ENCODE measurements at places on chromosomes 2 and 18. TPM values are rescaled to one million over a fixed set of nuclear protein-coding genes. Genes with fewer than 3 reads are reported as not detected.
A peak's percentile ranks its signal among the peaks of the same experiment; 100 is the strongest.

PLCD4 gene
- polyA plus RNA-seq = 13.9 TPM

DNA sequence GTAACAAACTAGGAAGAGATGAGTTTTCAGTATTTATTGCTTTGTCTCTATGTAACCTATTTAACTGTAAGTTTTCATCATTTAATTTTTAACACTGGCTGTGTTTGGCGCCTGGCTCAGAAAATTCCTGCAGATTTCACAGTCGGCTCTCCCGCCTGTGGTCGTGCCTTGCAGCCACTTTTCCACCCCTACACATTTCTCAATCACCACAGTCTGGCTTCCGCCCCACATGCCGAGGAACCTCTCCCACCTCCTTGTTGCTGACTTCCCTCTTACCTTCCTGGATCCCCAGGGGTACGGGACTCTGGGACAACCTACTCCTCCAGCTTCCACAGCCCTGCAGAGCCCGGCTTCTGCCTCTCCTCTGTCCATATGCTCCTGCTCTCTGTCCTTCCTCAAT is 41.6 kb upstream of the MGAT4A start:
- DNase-seq = no peak

GRCh38 chr2:138267902-138268254 is 233.7 kb upstream of the SPOPL start:
- no peak for DNase-seq

- no peak for DNase-seq
Measured at GRCh38 chr2:150125708-150126107, 361.8 kb downstream of the RND3 start.

DNA sequence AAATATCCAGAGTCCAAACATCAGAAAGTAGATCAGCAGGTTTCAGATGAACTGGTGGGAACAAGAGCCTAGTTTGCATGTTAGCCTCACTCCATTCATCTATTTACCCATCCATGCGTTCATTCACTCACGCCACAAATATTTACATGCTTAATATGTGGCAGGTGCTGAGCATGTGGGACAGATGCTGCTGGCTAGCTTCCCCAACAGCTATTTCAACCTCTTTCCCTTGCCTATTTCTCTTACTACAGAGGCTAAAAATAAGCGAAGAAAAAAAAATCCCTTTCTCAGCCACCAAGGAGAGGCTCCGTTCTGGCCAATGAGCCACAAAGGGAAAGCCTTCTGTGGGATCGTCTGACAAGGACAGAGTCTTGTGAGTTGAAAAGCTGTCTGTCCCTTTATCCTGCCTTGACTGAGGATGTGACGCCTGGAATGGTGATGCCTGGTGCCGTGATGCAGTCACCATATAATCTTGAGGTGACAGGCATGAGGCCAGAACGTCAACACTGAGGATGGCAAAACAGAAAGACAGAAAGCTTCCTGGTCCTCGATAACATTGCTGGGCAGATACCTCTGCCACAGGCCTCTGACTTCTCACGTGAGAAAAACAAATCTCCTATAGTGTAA is 78.2 kb downstream of the KCTD1 start:
- no peak for DNase-seq

FRZB gene
- polyA plus RNA-seq = 21.3 TPM

DNA sequence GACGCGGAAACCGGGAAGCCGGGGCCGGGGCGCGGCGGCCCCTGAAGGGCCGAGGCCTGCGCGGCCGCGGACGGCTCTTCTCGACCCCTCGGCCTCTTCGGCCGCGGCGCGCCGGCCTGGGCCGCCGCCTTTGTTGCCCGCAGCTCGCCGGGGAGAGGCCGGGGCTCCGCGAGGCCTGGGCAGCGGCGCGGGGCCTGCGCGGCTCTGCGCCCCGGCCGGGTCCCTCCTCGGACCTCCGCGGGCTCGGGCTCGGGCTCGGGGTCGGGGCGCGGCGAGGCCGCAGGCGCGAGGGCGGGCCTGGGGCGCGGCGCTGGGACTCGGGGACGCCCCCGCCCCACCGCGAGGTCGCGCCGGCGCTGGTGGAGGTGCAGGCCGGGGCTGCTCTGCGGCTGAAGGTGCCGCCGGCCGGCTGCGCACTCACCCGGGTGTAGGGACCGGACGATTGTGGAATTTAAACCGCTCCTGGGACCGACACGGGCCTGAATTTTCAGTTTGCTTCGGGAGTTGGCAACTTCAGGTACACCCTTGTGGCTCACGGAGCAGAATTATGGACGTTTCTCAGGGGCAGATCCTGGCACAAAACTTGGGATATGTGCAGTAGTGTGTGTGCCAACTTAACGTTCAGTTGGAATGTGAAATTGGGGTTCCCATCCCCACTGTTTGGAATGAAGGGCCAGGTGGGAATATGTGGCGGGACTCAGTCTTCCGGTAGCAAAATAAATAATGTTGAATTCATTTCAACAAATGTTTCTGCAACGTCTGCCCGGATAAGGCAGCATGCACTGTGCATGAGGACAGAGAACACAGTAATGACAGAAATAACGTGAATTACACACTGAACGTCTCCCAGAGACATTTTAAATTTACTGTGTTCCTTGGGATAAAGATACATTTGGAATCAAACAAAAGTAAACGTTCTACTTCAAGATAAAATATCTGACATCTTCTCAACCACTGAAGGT is 787 bp downstream of the SOCS6 start:
- DNase-seq = peak; percentile 46

GRCh38 chr18:64372850-64373249 is 224.0 kb upstream of the LINC00305 start:
- DNase-seq = no peak

DNA sequence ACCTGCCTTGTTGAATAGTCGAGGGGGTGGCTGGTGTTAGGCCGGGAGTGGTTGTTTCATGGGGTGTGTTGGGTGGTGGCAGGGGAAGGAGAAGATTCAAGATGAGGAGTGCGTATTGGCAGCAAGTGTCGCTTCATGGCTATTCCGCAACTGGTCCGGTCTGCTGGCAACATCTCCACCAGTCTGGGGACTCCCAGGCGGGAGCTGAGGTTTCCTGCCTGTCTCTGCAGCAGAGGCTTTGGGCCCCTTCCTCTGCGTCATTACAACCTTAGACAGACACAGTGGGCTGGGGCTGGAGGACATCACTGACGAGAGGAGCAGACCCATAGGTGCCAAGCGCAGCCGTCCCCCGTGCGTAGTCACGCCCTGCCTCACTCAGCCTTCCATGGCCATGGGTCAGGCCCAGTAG is 64.0 kb upstream of the MCFD2 start:
- DNase-seq = no peak

LRATD1 gene
- polyA plus RNA-seq = 39.4 TPM

EMILIN1 gene
- polyA plus RNA-seq = 35.9 TPM

DNA sequence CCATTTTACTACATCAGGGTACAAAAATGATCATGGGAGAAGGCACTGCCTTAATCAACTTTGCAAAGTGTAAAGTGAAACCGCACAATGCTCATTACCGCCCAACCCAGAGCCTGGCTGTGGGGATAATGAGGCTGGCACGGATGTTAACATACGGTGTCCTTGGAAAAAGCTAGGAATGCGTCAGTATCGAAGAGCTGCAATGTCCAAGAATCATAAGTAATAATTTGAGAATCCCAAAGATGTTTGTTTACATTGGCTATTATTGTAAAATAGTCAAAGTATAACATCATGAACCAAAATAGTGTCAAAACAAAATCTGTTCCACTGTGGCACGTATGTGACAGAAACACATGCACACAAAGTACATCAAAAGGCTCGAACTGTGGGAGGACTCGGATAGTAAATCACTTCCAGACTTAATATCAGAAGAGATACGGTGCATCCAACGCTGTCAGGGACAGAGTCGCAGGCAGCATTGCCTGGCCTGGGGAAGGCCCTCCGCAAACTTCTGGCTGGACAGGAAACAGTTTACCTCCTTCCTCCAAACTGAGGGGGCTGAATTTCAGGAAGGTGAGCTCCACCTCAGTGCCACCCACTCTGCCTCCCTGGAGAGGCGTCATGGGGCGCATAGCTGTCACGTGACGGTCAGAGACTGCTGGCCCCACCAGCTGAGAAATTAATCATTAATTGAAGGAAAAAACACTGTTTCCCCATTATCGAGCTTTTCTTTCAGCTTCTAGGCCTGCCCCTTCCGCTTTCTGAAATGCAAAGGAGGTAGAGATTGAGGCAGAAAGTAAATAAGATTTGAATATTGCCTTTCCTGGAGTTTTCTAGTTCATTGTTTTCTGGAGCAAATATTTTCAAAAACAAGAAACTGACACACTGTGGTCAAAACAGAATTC is 1.8 kb upstream of the ID2 start:
- DNase-seq = peak; percentile 52

DNA sequence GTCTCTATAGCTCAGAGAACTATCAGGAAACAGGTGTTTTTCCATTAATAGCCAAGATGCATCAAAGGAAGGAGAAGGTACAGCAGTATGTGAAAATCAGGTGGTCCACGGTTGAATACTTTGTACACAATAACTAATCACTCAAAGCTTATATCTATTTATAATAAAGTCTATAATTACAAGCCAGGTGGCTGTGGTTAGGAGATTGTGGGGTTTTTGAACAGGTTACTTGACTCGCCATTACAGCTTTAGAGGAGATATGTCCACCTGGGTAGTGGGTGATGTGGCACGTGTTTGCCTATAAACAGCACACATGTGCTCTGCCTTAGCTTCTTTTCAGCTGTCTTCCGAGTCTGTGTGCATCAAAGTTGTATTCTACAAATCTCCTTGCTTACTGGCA is 892.2 kb upstream of the ZEB2 start:
- DNase-seq = no peak

GRCh38 chr2:209519271-209519670 is 95.4 kb downstream of the MAP2 start:
- DNase-seq = no peak

- DNase-seq = no peak
Measured at GRCh38 chr2:98445683-98446581, 1.3 kb downstream of the INPP4A start.

DNA sequence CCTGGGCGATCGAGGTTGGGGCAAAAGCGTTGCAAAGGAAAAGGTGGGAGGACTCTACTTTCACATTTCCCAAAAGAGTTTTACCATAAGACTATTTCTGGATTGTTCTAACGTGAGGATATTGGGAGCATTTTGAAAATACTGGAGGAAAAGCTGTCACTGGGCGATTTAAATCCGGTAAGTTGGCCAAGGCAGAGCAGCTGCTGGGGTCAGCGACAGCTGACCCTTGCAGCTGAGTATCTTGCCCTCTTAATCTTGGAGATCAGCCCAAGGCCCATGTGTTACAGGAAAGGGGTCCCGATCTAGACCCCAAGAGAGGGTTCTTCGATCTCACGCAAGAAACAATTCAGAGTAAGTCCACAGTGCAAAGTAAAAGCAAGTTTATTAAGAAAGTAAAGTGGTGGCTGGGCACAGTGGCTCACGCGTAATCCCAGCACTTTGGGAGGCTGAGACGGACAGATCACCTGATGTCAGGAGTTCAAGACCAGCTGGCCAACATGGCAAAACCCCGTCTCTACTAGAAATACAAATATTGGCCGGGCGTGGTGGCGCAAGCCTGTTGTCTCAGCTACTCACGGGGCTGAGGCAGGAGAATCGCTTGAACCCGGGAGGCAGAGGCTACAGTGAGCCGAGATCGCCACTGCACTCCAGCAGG is 964 bp upstream of the ST3GAL5 start:
- peak; percentile 47 for DNase-seq

GRCh38 chr2:137420744-137421143 is 543.5 kb upstream of the HNMT start:
- DNase-seq = no peak

DNA sequence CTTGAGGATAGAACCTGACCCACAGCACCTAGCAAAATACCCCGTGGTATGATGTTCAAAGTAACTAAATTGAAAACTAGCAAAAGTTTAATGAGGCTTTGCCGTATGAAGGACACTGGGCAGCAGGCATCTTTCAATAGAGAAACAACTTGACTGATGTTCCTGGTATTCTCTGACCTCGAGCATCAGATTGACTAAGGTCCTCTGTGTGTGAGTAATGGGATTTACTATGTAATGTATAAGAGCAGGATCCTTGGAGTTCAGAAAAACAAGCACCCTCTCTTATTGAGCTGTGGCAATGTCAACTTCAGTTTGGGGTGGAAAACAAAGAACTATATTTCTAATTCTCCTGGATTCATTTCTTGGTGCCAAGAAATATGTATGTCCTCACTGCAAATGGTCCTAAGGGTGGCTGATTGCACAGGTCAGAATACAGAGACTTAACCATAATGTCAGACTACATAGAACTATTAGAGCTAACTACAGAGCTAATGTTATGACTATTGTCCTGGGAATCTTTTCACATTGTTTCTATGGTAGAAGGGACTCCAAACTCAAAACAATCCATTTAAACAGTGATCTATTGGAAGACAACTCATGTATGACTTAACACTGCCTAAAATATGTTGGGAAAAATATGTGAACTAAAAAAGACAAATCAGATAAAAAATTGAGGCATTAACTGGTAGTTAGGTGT is 4.4 kb downstream of the TNFAIP6 start:
- DNase-seq = no peak

LYPD6B gene
- polyA plus RNA-seq = 53.0 TPM

RGPD3 gene
- polyA plus RNA-seq = 5.3 TPM

DNA sequence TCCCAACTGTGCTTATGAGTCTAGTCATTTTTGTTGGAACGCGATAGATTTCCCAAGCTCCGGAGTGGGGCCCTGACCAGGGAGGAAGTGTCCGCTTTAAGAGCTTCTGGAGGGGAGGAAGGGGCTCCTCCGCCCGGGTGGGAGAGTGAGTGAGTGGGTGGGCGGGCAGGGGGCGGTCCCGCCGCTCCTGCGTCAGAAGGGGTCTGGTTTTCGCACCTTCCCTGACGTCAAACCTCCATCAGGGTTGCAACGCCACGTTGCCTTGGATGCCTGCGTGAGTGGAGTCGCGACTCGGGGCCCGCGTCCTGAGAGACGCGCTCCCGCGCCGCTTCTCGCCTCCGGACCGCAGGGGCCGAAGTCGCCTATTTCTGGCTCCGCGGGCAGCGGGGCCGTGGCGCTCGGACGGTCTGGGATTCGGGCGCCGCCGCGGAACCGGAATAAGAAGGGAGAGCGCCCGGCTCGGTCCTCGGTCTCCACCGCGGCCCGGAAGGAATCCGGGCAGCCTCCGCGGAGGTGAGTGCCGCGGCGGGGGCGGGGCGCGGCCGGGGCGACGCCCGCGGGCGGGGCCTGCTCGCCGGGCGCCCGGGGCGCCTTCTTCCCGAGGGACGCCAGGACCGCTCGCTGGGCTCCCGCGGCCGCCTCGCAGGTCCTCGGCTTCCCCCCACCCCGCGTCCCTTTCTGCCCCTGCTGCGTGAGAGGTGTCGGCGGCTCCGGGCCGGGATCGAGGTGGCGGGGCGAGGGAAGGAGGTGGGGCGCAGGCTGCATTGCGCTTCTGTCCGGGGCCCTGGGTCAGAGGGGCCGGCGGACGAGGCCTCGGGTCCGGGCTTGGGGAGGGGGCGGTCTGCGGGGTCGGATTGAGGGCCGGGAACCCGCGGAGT is at the start of gene ZDBF2:
TSS of gene ZDBF2 (plus strand) at position 230 of the 878 bp plus-strand sequence. CDS start 7,187 bp downstream, outside the sequence.
- peak; percentile 69 for DNase-seq

DNA sequence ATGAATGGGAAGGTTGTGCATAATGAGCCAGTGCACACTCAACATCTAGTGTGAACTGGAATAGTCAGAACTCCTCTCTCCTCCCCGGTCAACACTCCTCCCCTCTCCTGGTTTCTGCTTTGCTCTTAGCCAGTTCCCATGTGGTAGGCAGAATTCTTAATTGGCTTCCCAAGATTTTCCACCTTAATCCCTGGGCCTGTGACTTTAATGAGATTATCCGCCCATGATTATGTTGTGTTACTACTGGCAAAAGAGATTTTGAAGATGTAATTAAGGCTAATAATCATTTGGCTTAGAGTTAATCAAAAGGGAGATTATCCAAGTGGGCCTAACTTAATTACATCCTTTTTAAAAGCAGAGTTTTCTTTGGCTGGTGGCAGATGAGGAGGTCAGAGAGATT is 34.2 kb upstream of the REV1 start:
- DNase-seq = no peak
